Immature natural killer cell (primary cell): ENCODE measurements at places on chromosomes 7 and 10.

GRCh38 chr7:45543473-45543872 lies 30.7 kb upstream of the ADCY1 start:
- no peaks in the 10 kb centered on the region for H3K4me1 ChIP-seq
- no peaks in the 10 kb centered on the region for H3K36me3 ChIP-seq
- no peak overlapping the region for H3K4me3 ChIP-seq
- DNase-seq, result no peak
- H3K27me3 ChIP-seq, result peaks cover 2% of the 10 kb centered on the region
- no peak overlapping the region for H3K27ac ChIP-seq

- peak overlapping the region; percentile 94 for H3K4me3 ChIP-seq
- H3K36me3 ChIP-seq, result no peaks in the 10 kb centered on the region
- no peak for DNase-seq
- peaks cover 8% of the 10 kb centered on the region for H3K27me3 ChIP-seq
These were observed 1.3 kb downstream of the SNX10 start for GRCh38 chr7:26292768-26293560.

GRCh38 chr7:106480616-106481031 lies 180.3 kb downstream of the CCDC71L start:
- H3K27ac ChIP-seq, result no peak overlapping the region
- peaks cover 4% of the 10 kb centered on the region for H3K27me3 ChIP-seq
- H3K4me3 ChIP-seq, result no peak overlapping the region
- no peaks in the 10 kb centered on the region for H3K36me3 ChIP-seq

- peak; percentile 12 for DNase-seq
- H3K27me3 ChIP-seq, result no peaks in the 10 kb centered on the region
These were observed 27.2 kb downstream of the ATE1 start for GRCh38 chr10:121900443-121901174.

GRCh38 chr7:45036796-45037195 lies 36.8 kb downstream of the CCM2 start:
- no peak for DNase-seq
- H3K27ac ChIP-seq, result peak overlapping the region; percentile 91
- peaks cover 75% of the 10 kb centered on the region for H3K4me1 ChIP-seq
- no peaks in the 10 kb centered on the region for H3K27me3 ChIP-seq

DNA sequence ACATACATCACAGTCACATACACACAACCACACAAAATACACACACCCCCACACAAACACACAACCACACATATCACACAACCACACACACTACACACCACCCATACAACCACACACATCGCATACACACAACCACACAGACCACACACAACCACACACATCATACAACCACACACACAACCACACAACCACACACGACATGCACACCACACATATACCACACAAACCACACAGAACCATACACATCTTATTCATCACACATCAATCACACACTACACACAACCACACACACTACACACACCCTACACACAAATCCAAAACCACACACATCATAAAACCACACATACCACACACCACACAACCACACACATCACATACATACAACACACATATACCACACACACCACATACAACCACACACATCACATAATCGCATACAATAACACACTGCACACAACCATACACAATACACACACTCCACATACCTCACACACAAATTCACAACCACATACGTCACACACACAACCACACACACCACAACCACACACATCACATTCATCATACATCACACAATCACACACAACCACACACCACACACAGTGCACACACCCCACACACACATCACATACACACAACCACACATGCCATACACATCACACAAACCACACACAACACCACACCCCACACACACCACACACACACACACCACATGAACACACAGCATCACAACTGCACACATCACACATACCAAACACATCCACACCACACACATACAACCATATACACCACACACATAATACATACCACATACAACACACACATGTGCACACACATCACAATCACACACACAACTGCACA lies 30.4 kb downstream of the GPRIN2 start:
- no peak overlapping the region for H3K4me3 ChIP-seq
- H3K27me3 ChIP-seq, result no peaks in the 10 kb centered on the region
- H3K36me3 ChIP-seq, result no peaks in the 10 kb centered on the region
- DNase-seq, result no peak
- no peaks in the 10 kb centered on the region for H3K4me1 ChIP-seq
- no peak overlapping the region for H3K27ac ChIP-seq

GRCh38 chr7:69457595-69458504 lies 140.4 kb upstream of the AUTS2 start:
- no peak overlapping the region for H3K27ac ChIP-seq
- no peak for DNase-seq
- no peak overlapping the region for H3K4me3 ChIP-seq
- H3K27me3 ChIP-seq, result peaks cover 5% of the 10 kb centered on the region
- H3K4me1 ChIP-seq, result no peaks in the 10 kb centered on the region
- H3K36me3 ChIP-seq, result no peaks in the 10 kb centered on the region

GRCh38 chr7:98779800-98780587 lies 89.8 kb downstream of the TMEM130 start:
- H3K36me3 ChIP-seq, result no peaks in the 10 kb centered on the region
- DNase-seq, result no peak
- H3K27me3 ChIP-seq, result peaks cover 1% of the 10 kb centered on the region
- H3K4me3 ChIP-seq, result no peak overlapping the region
- no peaks in the 10 kb centered on the region for H3K4me1 ChIP-seq
- H3K27ac ChIP-seq, result no peak overlapping the region

- no peak overlapping the region for H3K27ac ChIP-seq
- no peaks in the 10 kb centered on the region for H3K36me3 ChIP-seq
- H3K4me1 ChIP-seq, result no peaks in the 10 kb centered on the region
- no peak overlapping the region for H3K4me3 ChIP-seq
- no peaks in the 10 kb centered on the region for H3K27me3 ChIP-seq
These were observed 706.8 kb upstream of the MBL2 start for GRCh38 chr10:53479365-53479764.

DNA sequence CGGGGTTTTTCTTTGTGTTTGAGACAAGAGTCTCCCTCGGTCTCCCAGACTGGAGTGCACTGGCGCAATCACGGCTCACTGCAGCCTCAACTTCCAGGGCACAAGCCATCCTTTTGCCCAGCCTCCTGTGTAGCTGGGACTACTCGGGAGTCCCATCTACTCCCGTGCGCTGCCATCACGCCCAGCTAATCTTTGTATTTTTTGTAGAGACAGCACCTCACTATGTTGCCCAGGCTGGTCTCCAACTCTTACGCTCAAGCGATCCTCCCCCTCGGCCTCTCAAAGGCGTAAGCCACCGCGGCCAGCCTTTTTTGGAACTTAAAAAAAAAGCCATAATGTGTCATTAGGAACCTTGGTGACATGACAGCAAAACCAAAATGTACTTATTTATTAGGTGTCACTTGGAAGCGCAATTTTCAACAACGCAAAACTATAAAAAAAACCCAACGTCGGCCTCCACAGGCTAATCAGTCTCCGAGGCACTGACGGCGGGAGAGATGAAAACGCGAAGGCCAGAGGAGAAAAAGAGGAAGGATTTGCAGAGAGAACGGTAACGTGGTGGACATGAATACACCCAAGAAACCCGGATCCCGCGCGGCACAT lies 911 bp upstream of the HNRNPH3 start:
- peak overlapping the region; percentile 100 for H3K4me3 ChIP-seq
- peaks cover 42% of the 10 kb centered on the region for H3K4me1 ChIP-seq
- H3K27me3 ChIP-seq, result peaks cover 16% of the 10 kb centered on the region
- no peak for DNase-seq
- H3K27ac ChIP-seq, result peak overlapping the region; percentile 97
- no peaks in the 10 kb centered on the region for H3K36me3 ChIP-seq

DNA sequence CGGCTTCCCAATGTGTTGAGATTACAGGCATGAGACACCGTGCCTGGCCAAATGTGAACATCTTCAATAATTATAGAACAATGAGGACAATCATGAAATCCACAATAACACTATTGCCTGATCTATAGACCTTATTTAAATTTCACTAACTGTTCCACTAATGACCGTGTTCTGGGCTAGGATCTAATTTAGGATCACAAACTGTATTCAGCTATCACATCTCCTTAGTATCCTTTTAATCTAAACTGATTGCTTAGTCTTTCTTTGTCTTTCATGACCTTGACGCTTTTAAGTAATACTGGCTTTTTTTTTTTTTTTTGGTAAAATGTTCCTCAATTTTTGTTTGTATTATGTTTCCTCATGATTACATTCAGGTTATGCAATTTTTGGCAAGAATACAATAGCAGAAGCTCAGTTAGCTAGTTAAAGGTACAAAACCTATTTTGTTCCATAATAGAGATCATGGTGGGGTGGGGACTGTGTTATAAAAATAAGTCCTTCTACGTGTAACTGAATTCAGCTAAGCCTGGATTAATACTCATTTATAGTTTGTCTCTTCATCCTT lies 158.4 kb downstream of the AOAH start:
- no peak overlapping the region for H3K4me3 ChIP-seq
- H3K27ac ChIP-seq, result no peak overlapping the region
- peaks cover 8% of the 10 kb centered on the region for H3K27me3 ChIP-seq
- H3K4me1 ChIP-seq, result peaks cover 55% of the 10 kb centered on the region
- no peak for DNase-seq
- peaks cover 53% of the 10 kb centered on the region for H3K36me3 ChIP-seq

DNA sequence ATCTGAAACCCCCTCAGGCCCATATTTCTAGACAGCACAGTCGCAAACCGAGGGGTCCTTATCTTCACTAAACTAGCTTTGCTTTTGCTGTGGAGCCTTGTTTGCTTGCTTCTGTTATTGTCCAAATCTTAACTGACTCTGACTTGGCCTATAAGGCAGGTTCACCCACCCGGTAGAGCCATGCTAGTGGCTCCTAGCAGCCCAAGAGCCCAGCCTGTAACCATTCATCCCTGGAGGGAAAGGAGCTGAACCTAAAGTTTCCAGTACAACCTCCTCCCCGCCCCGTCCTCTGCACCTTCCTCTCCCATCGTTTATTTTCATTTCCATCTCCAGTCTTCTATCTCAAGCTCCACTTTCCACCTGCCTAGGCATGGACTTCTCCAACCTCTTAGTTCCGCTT lies 345.7 kb downstream of the PTPRN2 start:
- no peak overlapping the region for H3K27ac ChIP-seq
- H3K4me3 ChIP-seq, result no peak overlapping the region
- peaks cover 4% of the 10 kb centered on the region for H3K27me3 ChIP-seq
- H3K4me1 ChIP-seq, result no peaks in the 10 kb centered on the region
- DNase-seq, result no peak

- no peak overlapping the region for H3K27ac ChIP-seq
- no peak overlapping the region for H3K4me3 ChIP-seq
- peaks cover 15% of the 10 kb centered on the region for H3K27me3 ChIP-seq
- H3K4me1 ChIP-seq, result no peaks in the 10 kb centered on the region
These were observed 31.6 kb downstream of the IKZF1 start for GRCh38 chr7:50335795-50336754.

GRCh38 chr7:44889086-44889781 lies 3.9 kb upstream of the PURB start:
- no peak overlapping the region for H3K4me3 ChIP-seq
- peaks cover 12% of the 10 kb centered on the region for H3K27me3 ChIP-seq
- H3K36me3 ChIP-seq, result peaks cover 3% of the 10 kb centered on the region
- no peak for DNase-seq
- H3K27ac ChIP-seq, result peak overlapping the region; percentile 72
- H3K4me1 ChIP-seq, result peaks cover 39% of the 10 kb centered on the region

GRCh38 chr7:29783671-29784070 lies 22.6 kb upstream of the WIPF3 start:
- DNase-seq, result no peak
- no peaks in the 10 kb centered on the region for H3K4me1 ChIP-seq
- no peak overlapping the region for H3K4me3 ChIP-seq
- peaks cover 4% of the 10 kb centered on the region for H3K27me3 ChIP-seq
- H3K36me3 ChIP-seq, result no peaks in the 10 kb centered on the region
- H3K27ac ChIP-seq, result no peak overlapping the region

DNA sequence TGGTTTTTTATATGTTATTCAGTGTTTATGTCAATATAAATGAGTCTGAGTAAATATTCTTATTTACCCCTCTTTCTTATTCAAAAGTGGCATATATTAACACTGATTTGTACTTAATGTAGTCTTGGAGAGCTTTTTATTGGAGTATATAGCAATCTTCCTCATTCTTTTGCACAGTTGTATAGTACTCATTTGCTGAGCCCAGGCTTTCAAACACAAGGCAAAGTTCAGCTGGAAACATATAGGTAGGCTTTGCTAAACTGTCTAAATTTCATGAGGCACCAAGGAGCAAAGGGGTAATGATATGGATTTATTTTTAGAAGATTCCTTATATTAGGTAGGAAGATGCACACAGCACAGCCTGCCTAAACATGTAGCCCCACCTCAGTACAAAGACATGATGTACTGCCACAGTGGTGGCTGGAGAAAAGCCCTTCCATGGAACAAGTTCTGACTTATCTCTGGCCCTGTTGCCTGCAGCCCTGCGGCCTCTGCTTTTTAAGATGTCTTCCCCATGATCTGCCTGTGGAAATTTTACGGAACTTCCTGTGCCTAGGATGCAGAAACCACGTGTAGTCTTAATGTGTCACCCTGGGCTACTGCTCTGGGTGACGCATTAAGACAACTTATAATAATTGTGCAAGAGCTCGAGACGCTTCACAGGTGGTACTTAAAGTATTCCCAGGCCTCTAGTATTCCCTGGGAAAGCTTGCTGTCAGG lies 9.6 kb upstream of the PDCD4 start:
- DNase-seq, result no peak
- peak overlapping the region; percentile 22 for H3K4me3 ChIP-seq
- H3K27me3 ChIP-seq, result peaks cover 4% of the 10 kb centered on the region
- no peaks in the 10 kb centered on the region for H3K36me3 ChIP-seq
- peaks cover 97% of the 10 kb centered on the region for H3K4me1 ChIP-seq
